Activated CD4-positive, alpha-beta memory T cell treated with anti-CD3 and anti-CD28 coated beads for 36 hours (primary cell): ENCODE measurements at places on chromosomes 4 and X. TPM values are rescaled to one million over a fixed set of nuclear protein-coding genes. Genes with fewer than 3 reads are reported as not detected.

Gene GAGE13
- not detected for total RNA-seq

Gene CLDN34
- not detected for total RNA-seq

Gene COL4A5
- total RNA-seq: not detected

Gene GAGE12F
- total RNA-seq: not detected

Gene MTNR1A
- not detected for total RNA-seq

Gene TAPT1
- 35.6 TPM for total RNA-seq

Gene TCEANC
- total RNA-seq: 1.9 TPM

Gene NWD2
- not detected for total RNA-seq

Gene C4orf36
- 0.61 TPM for total RNA-seq

Gene IL2RG
- total RNA-seq: 290 TPM

Gene AFM
- total RNA-seq: not detected

Gene XPNPEP2
- total RNA-seq: 0.93 TPM

Gene MAGEB1
- total RNA-seq: not detected

Gene SLC7A11
- 3.2 TPM for total RNA-seq

Gene TIGD4
- 0.15 TPM for total RNA-seq

Gene ADH7
- total RNA-seq: not detected

Gene CRMP1
- not detected for total RNA-seq

Gene CENPE
- total RNA-seq: 41.9 TPM

Gene CXorf65
- total RNA-seq: 12.0 TPM

Gene ITIH6
- total RNA-seq: not detected

Gene CDKL2
- total RNA-seq: 0.97 TPM

Gene RBM47
- total RNA-seq: 2.6 TPM

Gene SLC6A14
- total RNA-seq: not detected

Gene PABPC4L
- total RNA-seq: not detected

Gene PRSS12
- total RNA-seq: not detected

Gene EPHA5
- total RNA-seq: not detected

Gene PSAPL1
- total RNA-seq: not detected

Gene IQCM
- total RNA-seq: not detected

Gene PNMA5
- total RNA-seq: not detected

Gene PLAC8
- 16.9 TPM for total RNA-seq

Gene TMEM192
- 8.8 TPM for total RNA-seq

Gene ARHGAP6
- total RNA-seq: not detected

Gene CAPN6
- not detected for total RNA-seq

Gene F11
- not detected for total RNA-seq

Gene UCP1
- not detected for total RNA-seq

Gene FOXR2
- total RNA-seq: not detected

Gene PSMD10
- 63.5 TPM for total RNA-seq

Gene CSAG3
- 1.3 TPM for total RNA-seq

Gene TXK
- 18.4 TPM for total RNA-seq

Gene PDE5A
- total RNA-seq: 0.64 TPM

Gene HTT-AS
- total RNA-seq: not detected

Gene TMEM271
- total RNA-seq: not detected

Gene LUZP4
- total RNA-seq: not detected

Gene XAGE2
- total RNA-seq: not detected

Gene FSTL5
- not detected for total RNA-seq

Gene TREX2
- 1.1 TPM for total RNA-seq

Gene DACH2
- total RNA-seq: not detected

Gene GNRHR
- not detected for total RNA-seq

Gene MRPL1
- total RNA-seq: 46.2 TPM
